ENCODE measurements at places on chromosomes 2 and 18.

DNA sequence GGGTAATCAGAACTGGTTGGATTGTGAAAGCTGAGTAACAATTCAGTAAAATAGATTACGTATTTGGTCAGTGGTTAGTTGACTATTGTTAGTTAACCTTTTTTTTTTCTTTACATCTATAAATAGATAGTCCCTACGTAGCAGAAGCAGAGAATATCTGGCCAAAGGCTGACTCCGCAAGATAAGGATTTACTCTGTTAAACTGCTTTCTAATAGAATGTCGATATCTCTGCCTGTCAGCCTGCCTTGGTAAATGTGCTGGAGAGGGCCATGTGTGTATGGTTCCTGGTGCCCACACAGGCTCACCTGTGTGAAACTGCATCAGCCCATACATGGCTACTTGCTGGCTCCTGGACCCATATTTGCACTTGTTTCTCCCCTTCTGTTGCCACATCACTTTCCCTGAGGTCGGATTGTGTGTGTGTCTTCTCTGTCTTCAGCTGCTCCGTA lies 94.4 kb downstream of the CRIM1 start:
- no peak for DNase-seq

DNA sequence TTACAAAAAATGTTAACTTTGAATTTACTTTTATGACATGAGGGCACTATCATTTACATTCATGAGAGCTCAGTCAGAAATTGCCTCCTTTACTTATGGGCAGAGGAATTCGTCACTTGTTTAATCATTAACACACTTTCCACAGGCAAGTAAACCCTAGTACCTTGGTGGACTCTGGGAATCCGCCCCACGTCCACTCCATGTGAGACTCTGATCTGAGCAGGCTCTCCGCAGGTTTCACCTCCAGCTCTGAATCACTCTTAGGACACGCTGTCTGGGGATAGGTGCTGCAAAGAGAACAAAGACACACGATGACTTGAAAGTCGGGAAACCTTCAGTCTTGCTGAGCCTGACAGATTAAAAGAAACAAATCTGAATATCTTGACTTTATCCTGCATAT lies 73.6 kb downstream of the LPIN2 start:
- DNase-seq = no peak

- DNase-seq = no peak
Observed at GRCh38 chr2:70939001-70939838, 3.5 kb downstream of the ATP6V1B1 start.

GRCh38 chr2:70474256-70474848 lies 79.3 kb downstream of the TGFA start:
- DNase-seq = no peak

DNA sequence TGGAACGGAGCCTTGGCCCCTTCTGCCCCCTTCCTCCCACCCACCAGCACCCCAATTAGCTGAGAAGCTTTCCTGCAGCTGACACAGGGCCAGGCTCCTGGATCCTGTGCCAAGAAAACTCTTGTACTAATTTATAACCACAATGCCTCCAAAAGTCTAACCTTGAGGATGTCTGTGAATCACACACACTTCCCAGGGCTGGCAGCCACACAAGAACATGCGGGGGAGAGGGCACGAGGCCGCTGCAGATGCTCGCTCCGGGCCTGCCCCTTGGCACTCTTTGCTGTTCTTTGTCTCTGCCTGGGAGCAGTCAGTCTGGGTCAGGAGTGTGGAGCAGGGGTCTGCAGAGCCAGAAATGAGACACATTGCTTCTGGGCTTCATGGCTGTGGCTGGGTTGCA lies 62.7 kb upstream of the KIF5C start:
- DNase-seq = no peak

Measured in HAP-1 (cell line).